ENCODE measurements at places on chromosomes 3 and 15.
A peak's percentile ranks its signal among the peaks of the same experiment; 100 is the strongest.

DNA sequence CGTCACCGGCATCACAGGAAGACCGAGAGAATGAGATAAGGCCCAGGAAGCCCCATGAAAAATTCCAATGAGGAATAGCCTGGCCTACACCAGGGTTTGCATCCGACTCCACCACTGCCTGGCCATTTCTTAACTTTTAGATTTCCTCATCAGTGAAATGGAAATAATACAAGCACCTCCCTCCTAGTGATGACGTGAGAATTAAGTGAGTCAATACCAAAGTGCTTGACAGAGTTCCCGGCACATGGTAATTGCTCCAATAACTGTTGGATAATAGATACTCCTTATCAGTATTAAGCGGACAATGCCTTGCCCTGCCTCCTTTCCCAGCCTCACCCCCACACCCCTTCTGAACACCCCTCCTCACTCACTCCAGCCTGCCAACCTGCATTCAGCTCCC lies 105.4 kb downstream of the TLE3 start:
- DNase-seq = peak; percentile 27

- DNase-seq = peak; percentile 61
Observed at GRCh38 chr3:152779653-152780052, 55.3 kb upstream of the P2RY1 start.

DNA sequence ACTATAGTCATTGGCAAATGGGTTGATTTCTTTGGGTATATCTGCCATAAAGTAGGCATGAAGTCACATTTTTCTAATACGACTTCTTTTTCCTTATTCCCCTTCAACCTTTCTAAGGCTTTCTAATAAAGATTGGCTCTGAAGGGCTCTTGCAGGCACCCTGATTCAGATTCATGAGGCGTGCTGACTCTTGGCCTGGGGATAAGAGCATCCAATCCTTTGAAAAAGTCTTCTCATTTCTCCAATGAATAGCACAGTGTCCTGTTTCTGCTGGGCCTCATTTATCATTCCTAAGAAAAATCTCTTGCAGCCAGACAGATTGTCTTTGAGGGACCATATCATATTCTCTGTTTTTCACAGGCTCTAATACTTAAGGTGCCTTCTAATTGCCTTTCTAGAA lies 32.3 kb upstream of the BNIP2 start:
- DNase-seq = no peak

DNA sequence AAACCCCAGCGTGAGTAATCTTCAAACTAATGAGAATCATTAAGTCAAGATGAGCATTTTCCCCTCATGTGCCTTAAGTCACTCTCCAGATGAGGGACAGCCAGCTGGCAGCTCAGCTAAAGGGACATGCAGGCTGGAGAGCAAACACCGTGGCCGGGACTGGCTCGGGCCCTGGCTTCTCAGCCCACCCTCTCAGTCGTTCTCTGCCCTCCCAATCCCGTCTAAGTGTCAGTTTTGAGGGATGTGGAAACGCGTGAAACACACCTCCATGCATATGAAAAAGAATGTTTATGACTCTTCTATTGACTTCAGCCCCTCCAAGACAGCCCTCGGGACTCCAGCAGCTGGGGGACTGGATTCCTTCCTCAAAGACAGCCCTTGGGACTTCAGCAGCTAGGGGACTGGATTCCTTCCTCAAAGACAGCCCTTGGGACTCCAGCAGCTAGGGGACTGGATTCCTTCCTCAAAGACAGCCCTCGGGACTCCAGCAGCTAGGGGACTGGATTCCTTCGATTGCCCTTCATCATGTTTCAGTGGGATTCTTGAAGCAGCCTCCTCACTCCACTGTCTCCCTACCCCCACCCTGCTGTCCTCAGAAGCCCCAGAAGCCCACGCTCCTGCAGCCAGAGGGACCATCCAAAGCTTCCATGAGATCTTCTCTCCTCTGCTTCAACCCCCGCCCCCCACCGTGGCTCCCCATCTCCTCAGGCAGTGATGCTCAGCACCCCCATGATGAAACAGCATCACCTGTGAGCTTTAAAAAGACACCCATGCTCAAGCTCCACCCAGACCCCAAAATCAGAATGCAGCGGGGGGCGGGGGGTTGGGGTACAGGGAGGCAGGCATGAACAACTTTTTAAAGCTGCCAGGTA lies 228.9 kb downstream of the XXYLT1 start:
- no peak for DNase-seq

GRCh38 chr15:26580943-26581342 lies 191.9 kb downstream of the GABRB3 start:
- DNase-seq = no peak

DNA sequence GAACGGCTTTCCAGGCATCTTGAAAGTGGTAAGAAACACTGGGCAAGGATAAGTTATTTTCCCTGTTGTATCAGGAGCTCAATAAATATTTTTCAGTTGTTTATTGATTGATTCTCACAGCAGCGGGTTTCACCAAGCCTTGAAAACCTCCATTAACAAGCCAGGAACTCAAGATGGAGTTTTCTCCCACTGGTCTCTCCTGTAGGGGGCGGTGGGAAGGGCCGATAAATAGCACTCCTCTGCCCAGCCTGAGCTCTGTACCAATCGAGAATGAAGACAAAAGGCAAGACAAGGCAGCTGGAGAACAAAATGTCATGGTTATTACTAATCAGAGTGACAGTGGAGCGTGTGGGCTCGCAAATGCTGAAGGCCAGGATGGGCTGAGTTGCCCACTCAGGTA lies 7.4 kb downstream of the HRH1 start:
- no peak for DNase-seq

DNA sequence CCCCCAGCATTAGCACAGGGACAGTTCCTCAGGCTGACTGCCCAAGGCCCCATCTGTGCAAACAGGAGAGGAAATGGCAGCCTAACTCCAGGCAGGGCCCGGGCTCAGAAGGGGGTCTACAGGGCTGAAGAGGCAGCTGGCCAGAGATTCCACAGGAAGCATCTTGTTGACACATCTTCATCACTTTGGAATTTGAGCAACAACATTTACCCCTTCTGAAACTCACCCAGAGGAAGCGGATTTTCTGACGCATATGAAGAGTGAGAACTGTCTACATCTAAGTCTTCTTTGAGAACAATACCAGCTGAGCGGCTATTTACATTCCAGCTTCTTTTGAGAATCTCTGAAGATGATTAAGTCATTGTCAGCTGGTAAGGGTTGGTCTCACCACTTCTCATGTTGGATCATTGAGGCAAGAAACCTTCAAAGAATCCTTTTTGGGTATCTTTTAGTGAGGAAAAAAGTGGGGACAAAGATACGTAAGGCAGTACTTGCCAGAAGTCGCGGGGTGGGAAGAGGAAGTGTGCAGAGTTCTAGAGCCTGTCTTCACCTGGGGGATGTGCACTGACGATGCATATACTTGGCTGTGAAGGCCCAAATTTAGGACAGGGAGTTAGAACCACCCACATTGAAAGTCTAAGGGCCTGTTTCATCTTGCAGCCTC lies 25.4 kb upstream of the SRP14 start:
- peak; percentile 69 for DNase-seq

DNA sequence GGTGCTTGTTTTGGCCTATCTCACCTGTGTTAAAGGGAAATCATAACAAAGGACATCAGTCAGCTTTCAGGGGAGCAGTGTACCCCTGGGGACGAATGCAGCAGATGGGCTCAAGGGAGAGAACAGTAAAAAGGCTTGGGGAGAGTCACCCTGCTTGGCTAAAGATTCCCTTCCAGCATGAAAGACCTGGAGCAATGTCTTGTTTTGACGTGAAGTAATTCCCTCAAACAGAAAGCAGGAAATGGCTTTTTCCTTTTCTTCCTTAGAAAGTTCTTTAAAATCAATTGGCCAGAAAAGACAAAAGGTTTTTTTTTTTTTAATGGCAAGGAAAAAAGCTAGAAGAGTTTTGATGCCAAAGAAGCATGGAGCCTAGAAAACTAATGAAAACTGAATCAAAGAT lies 56.5 kb upstream of the PARL start:
- no peak for DNase-seq
